DMS 273 treated with DMSO at 0.1 percent for 48 hours (cell line): ENCODE measurements at places on chromosomes 11 and 22.

GRCh38 chr11:44530413-44531115 lies 34.9 kb upstream of the CD82 start:
- no peak for DNase-seq

- no peak for DNase-seq
Observed at GRCh38 chr11:24705474-24705873, 208.6 kb downstream of the LUZP2 start.

- DNase-seq: no peak
Observed at GRCh38 chr11:75420224-75421034, 12.6 kb downstream of the KLHL35 start.

DNA sequence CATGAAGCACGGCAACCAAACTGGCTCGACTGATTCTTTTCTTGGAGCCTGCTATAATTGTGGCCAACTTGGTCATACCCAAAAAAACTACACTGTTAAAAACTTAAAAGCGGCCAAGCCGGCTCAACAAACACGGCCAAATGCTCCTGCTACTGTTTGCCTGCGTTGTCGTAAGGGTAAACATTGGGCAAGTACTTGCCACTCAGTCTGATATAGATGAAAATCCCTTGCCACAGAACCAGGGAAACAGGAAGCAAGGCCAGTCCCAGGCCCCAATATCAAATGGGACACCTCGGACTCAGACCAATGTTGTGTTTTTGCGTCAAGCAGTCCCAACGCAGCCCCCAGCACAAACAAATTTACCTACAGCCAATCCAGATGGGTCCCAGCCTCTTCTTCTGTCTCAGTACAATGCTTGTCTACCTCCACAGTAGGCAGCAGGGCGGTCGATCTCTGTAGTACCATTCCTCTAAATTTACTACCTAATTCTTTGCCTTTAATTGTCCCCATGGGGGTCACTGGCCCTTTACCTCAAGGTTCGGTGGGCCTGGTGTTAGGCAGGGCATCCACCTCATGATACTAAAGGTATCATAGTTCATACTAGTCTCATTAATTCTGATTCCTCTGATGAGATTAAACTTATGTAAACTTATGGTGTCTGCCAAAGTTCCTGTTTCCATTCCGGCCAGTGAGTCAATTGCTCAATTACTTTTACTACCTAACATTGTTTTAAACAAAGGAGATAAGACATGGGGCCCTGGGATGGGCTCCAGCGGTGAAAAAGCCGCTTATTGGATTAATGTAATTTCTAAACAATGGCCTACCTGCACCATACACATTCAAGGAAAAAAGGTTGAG lies 3.7 kb upstream of the COMT start:
- DNase-seq: no peak

DNA sequence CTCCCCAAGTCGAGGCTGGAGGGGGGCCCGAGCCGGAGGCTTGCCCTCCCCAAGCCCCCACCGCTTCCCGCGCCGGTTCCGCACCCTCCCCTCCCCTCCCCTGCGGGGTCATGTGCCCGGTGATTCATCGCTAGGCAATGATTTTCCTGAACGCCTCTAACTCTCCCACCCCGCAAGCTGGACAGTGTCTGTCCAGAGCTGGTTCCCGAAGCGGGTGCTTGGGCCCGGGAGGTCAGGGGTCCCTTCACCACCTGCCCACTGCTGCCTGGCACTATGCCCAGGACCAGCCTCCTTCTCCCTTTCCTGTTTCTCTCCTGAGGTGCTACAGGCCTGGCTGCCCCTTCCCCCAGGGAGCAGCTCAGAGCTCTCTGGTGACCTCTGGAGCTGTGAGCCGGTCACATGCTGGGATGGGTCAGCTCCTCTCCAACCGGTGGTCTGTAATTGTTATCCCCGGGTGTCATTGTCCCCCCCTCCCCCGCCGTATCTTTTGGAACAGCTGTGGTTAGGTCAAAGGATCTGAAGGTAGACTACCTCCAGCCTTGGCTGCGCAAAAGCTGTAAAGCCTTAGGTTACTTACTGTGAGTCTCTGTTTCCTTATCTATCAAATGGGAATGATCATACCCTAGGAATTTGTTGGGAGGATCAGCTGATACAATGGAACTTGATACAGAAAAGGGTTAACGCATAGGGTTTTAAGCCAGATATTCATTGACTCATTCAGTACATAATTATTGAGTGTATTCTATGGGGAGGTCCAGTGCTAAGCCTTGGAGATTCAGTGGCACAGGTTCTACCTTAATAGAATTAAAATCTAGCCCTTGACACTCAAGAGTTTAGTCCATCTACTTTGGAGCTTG lies 753 bp downstream of the STX3 start:
- no peak for DNase-seq

DNA sequence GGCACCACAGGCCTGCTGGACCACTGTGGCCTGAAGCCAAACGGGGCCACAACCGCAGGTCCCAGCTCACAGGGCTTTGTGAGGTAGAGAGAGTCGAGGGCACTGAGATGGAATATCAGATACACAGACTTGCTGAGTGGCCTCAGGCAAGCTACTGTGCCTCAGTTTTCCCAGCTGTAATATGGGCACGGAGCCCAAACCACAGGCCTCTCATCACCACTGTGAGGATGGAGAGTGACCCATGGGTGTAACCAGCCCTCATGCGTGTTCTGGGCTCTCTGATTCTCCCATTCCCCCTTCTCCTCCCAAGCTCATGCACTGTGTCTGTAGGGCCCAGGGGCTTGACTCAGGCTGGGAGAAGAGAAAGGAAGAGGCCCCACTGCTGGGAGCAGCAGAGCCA lies 4.2 kb downstream of the UNC93B1 start:
- DNase-seq: no peak

DNA sequence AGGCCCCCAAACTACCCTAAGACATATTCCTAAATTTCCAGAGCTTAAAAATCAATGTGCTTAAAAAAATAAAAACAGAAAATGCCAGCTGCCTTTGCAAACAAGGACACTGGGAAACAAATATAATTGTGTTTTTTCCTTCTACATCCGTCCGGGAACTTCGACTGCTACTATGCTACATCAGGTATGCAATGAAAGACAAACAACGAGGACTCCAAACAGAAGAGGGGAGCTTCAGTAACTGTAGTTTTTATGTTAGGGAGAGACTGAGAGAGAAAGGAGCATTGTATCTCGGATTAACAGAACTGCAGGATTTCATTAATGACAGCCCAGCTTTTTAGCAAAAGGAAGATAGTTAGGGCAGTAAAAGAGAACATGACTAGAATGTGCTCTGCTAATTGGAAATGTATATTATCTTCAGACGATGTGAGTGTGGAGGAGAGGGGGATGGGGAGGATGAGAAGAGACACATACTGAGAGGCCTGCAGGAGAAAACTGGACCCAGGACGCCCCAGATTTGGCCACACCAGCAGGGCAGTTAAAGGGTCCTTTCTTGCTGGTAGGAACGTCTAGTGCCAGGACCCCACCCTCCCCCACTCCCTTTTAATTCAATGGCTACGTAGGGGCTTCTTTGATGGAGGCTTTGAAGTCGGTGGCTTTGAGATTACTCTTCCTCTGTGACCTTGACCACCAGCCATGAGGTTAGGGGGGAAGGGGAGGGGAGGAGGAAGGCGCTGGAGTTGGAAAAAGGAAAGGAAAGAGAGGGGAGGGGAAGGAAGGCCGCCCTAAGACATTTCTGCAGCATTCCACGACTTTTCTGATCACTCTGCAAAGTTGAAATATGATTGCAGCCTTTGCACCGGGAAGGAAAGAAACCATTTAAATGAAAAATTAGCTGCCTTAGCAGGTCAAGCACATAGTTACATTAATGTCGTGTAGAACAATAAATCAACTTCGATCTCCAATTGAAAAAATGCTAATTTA lies 187.1 kb downstream of the BLID start:
- no peak for DNase-seq

GRCh38 chr11:44579302-44579761 lies 13.9 kb downstream of the CD82 start:
- no peak for DNase-seq

DNA sequence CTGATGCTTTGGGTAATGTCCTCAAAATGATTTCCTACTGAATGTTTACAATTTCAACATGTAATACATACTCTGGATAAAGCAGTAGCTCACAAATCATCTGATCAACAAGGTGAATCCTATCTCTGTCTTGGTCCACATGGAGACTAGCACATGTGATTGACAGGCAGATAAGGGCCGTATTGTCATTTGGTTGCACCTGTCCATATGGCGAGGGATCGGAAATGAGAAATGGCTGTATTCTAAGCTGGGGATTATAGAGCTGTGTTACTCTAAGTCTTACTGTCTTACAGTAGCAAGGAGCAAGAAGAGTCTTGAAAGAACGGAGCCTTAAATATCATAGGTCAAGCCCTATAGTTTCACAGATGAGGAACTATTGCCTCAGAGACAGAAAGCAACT lies 55.7 kb downstream of the APIP start:
- DNase-seq: no peak

GRCh38 chr11:61273178-61274078 lies 21.7 kb downstream of the VWCE start:
- DNase-seq: no peak

- no peak for DNase-seq
Observed at GRCh38 chr22:32317524-32317923, 40.1 kb upstream of the RFPL3 start.

- DNase-seq: no peak
Observed at GRCh38 chr11:134661660-134662059, 249.6 kb upstream of the B3GAT1 start.

DNA sequence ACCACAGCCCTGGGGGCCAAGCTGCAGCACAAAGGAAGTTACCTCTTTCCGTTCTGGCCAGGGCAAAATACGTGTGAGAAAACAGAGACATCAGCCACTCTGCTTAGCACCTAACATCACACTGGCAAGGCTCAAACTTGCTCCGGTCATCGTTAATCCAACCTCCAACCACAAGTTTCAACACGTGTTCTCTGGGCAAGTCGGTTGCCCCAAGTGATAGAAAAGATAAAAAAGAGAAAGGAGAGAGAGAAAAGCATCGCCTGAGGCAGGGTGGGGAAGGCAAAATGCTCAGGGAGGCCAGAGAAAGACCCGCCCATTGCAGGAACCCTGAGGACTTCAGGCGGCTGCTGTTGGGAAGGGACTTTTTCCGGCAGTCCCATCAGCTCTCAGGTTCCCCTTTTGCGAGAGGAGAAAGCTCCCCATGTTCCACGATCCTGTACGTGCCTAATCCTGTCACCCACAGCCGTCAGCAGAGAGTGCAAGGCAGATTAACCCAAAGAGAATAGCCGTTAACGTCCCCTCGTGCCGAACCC lies 18.5 kb upstream of the B4GALNT4 start:
- DNase-seq: no peak

GRCh38 chr11:2419638-2420501 lies 19.3 kb downstream of the TSSC4 start:
- peak; percentile 7 for DNase-seq

DNA sequence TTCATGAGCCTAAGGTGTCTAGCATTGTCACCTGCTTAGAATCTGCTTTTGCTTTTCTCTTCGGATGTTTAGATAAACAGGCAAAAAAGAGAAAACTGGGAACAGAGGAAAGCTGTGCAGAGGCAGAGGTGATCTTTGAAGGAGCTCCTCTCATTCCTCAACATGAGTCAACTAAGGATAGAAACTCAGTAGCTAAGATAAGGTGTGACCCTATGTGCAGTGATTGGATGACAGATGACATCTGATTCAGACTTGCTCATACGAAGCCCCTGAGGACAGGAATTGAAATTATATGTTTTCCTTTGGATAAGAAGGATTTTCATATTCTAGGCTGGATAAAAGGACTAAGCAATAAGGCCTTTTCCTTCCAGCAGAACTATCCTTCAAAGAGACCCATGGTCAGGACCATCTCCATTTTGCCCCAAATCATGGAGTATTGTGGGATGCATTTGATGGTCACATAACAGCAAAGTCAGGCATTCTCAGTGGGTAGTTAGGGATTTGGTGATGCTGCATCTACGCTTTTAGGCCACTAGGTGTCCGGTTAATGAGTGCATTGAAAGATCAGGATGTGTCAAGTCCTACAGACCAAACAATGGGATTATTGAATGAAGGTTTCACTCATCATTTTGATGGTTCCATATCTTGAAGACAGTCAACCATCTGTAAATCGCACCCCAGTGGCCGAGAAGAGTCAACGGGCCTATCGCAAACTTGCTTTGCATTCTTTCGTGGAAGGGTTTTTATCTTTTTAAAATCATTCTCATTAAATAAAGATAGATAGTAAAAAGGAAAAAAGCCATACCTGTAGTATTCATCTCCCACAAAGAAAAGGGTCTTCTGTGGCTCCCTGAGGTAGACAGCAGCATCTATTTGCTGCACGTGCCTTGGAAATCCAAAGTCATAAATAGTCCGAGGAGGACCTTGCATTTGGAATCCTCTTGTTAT lies 32.2 kb downstream of the MMP20 start:
- no peak for DNase-seq

DNA sequence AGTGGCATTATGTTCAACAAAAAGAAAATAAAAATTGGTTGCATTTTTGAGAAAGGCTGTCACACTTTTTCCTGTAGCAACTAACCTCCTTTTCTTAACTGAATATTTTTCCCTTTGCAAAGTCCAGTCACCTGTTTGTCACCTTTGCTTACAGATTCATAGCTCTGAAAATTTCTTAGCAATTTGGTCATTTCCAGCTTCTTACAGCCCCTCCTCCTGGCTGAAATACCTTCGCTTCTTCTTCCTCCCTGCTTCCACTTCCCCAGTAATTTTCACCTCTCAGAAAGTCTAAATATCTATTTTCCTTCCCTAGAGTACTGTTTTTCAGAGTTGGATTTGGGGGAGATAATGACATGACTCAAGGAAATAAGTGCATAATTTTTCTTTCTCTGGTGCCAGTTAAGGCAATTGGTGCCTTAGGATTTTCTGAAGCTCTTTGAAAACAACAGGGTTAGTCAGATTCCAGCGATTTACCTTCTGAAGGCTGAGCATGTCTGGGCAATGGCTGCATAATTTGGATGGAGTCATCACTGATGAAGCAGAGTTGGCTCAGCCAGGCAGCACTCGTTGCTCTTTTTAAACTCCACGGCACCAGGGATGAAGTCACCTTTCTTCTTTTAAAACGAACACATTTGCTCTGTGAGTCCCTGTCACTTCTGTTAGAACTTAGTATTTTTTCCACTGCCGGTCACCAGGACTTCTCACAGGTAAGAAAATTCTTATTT lies 62.1 kb upstream of the AMOTL1 start:
- DNase-seq: no peak

- DNase-seq: no peak
Observed at GRCh38 chr11:70233511-70233934, 30.4 kb downstream of the FADD start.

DNA sequence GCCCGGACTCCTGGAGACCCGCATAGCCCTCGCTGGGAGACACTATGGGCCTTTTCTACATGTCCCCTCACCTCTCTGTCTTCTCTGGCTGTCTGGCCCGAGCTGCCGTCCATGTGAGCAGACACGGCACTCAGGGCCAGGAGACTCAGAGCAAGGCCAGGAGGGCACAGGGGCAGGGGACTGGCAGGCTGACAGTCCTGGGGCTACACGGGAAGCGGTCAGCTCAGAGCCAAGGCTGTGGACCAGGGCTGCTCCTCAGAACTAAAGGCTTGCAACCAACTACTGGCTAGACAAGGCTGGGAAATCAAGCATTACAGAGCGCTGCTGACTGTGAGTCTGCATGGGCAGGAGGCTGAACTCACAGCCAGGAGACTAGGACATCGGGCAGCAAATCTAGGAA lies 56.1 kb upstream of the CDON start:
- no peak for DNase-seq
